ENCODE measurements at places on chromosomes 16 and 17.

GRCh38 chr16:1958715-1959268 lies 546 bp upstream of the NDUFB10 start:
- peak; percentile 16 for DNase-seq

DNA sequence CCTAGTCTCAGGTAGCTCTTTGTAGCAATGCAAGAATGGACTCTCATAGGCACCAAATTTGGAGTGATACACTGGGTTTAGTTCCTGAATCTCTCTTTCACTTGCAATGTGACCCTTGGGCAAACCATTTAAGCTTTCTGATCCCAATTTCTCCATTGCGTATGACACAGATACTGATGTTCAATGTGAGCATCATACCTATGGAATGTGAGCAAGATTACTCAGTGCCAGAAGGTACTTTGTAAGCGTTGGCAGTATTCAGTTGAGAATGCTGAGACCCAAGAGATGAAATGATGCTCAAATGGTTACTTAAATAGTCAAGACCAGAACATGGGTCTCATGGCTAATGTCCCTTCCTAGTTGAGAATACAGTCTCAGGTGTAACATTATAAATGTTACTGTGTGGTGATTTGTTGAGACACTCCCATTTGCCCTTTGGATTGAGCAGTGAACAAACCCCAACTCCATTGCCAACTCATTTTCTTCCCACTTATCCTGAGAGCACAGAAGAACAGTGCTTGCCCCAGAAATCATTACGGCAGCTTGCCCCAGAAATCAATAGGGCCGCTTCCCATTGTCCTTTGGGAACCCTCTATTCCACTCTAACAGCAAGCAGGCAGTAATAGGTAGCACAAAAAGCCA lies 134.1 kb downstream of the SOX9 start:
- DNase-seq, result no peak

DNA sequence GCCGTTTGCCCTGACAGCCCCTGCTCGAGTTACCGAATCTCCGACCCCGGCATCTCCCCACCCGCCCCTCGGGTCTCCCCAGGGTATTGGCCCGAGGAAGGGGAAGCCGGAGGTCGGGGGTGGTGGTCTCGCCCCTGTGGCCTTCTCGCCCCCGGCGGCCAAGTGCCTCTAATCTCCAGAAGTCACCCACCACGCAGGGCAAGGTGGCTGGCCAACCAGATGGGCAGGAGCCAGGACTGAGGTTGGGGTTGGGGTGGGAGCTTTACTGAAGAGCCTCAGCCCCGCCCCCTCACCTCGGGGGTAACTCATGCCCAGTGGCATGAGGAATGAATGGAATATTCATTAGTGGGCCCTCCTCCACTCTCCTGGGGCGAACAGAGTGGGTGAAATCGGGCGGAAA lies 637 bp downstream of the DHRS11 start:
- peak; percentile 37 for DNase-seq

DNA sequence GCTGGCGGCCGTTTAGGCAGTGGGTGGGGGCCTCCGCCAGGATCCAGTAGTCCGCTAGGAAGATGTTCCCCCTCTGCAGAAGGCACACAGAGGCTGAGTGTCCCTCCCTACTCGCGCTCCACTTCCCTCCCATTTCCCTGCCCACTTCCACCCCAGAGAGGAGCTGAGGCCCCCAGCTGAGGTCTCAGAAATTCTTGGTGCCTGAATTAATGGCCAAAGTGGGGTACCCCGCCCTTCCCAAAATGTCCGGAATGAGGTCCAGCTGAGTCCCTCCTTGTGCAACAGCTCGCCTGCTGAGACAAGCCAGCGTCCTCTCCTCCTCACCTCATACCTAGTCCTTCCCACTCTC lies 7.9 kb downstream of the ALOXE3 start:
- DNase-seq, result no peak

DNA sequence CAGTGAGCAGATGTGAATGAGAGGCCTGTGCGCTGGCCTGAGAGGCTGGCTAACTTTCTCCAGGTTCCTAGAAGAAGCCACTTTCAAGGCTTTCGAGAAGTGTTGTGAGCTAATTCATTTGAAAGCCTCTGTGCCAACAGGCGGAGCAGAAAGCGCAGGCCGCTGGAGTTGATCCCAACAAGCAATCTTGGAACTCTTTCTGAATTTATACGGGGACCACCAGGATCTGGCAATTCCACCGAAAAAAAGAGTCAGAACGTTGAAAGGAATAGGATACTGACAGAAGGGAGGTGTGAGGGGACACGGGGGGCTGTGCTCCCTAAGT lies 71.3 kb upstream of the METRNL start:
- no peak for DNase-seq

GRCh38 chr17:61928101-61928436 lies 287 bp upstream of the INTS2 start:
- no peak for DNase-seq

DNA sequence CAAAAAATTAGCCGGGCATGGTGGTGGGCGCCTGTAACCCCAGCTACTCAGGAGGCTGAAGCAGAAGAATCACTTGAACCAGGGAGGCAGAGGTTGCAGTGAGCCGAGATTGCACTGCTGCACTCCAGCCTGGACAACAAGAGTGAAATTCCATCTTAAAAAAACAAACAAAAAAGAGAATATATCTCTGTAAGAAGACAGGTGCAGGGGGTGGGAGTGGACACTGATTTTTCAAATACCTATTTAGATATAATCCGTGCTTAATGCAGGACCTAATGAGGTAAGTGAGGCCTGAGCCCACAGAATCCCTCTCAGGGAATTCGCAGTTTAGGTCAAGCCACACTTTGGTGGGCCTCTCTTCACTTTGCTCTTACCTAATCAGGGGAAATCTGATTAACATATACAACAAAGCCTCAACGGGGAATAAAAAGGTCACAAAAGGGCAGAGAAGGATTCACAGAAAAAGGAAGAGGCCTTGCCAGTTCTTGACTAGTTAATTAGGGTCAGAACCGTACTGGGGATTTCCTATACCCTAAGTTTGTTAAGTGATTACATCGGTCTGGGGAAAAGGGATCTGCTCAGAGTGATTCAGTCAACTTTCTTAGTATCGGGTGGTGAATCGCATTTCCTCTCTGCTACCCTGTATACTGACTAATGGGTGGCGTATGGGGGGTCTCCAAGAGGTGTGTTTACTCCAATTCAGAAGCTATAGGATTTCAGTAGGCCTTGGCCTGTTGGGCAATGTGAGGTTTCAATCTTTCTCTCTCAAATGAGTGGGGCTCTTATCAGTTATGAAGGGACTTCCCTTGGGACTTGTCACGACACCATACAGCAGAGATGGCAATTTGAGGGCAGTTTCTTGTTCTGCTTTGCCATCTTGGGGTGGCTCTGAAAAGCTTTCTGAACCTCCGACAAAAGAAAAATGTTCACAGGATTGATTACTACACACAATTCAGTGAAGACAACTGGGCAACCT lies 1.9 kb upstream of the NFAT5 start:
- DNase-seq, result peak; percentile 23

DNA sequence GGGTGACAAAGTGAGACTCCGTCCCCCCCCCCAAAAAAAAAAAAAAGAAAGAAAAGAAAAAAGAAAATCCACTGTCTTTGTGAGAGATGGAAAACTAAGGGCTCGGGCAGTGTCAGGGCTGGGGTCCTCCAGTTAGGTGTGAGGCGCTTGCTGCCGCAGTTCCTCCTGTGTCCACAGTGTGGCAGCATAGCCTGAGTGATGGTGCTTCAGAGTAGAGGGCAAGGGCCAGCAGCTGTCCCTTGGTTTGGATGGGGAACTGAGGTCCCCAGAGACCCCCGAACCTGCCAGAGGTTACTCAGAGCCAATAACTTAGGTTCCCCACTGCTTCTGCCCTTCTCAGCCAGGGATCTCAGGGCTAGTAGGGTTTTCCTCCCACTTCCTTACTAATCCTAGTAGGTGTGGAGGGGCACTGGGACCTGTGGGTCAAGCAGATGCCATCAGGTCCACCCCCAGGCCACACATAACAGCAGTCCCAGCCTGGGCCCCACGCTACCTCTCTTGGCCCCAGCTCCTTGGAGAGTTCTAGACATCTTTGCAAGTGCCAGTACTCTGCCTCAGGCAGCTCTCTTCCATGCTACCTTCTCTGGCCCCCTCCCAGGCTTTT lies 7.9 kb upstream of the LLGL1 start:
- peak; percentile 72 for DNase-seq

GRCh38 chr17:16379654-16380053 lies 1.2 kb upstream of the UBB start:
- no peak for DNase-seq

- no peak for DNase-seq
Measured at GRCh38 chr16:86062271-86062965, 163.5 kb downstream of the IRF8 start.

GRCh38 chr17:49547566-49547965 lies 28.1 kb upstream of the NXPH3 start:
- no peak for DNase-seq

Measured in BE2C (cell line).